ENCODE measurements at places on chromosomes 5 and 9.

DNA sequence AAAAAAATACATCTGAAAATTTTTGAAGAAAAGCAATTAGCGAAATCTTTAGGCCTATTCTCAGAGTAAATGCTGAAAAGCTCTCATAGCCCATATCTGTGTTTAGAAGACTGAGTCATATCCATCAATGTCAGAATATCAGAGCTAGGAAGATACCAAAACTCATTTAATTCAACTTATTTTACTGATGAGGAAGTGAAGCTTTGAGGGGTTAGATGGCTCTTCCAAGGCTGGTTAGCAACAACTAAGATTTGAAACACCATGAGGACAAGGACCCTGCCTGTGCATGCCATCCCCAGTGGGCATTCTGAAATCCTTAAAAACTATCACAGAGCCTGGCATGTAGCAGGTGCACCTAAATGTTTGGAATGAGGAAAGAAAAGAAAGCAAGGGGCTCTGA lies 2.5 kb downstream of the FREM1 start:
- no peak for DNase-seq

- DNase-seq: no peak
Measured at GRCh38 chr5:125883223-125883622, 540.0 kb upstream of the GRAMD2B start.

- DNase-seq: no peak
Measured at GRCh38 chr9:132541870-132542830, 40.3 kb upstream of the BARHL1 start.

- no peak for DNase-seq
Measured at GRCh38 chr5:118692811-118693342, 295.5 kb downstream of the DTWD2 start.

DNA sequence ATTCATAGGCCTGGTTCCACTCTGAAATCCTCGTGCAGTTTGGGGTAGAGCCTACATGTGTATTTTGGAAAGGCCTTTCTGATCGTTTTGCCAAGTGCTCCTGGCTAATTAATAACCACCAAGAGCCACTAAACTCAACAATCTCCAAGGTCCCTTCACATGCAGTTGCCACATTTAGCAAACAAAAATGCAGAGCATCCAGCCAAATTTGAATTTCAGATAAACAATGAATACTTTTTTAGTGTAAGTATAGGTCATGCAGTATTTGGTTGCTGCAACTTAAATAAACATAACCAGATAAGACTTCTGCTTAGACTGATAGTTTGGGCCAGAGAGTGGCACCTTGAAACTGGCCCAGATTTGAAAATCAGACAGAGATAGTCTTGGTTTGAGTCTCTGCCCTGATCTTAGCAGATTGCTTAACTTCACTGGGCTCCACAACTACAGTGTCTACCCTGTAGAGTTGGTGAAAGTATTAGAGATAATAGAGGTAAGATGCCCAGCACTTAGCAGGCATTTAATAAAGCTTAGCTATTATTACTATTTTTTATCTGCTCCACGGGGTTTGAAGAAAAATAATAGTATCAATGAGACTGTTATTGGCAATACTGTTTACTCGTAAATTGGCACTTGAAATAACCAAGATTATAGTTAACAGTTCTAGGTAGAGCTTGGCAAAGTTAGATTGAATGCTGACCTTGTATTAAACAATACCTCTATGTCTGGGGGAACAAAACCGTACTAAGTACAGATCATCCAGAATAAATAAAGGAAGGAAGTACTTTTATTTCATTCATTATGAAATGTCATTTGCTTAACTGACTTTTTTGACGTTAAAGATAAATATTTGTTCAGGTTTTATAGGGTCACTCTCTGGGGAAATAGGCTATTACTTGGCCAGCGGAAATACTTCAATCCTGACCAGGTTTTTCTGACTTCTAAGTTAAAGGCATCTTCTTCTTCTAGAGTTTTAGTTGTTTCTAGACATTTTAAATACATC lies 274.8 kb downstream of the DOCK8 start:
- no peak for DNase-seq

DNA sequence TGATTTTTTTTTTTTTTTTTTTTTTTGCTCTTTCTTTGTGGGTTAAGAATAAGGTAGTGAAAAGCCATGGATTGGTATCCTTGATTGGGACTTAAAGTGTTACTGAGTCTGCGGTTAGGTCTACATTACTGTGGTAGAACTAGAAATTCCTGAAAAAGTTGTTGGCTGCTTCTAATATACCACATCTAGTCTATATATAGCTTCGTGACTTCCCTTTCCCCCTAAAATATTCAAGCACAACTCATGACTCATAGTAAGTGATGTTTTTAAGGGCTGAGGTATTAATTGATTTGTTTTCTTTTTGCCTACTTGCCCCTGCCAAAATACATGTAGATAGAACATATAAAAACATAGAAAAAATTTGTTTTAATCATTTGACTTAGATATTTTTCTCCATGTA lies 247.6 kb downstream of the TMEM232 start:
- peak; percentile 98 for DNase-seq

DNA sequence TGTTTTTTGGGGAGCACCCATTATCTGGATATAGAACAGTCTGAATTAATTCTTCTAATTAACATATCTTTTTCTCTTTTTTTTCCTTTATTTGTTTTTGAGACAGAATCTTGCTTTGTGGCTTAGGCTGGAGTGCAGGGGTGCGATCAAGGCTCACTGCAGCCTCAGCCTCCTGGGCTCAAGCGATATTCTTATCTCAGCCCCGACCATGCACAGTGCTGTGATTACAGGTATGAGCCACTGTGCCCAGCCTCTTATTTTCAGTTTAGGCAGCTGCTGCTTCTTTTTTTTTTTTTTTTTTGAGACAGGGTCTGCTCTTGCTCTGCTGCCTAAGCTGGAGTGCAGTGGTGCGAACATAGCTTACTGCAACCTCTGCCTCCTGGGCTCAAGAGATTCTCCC lies 20.2 kb downstream of the UBE2R2 start:
- DNase-seq: no peak

DNA sequence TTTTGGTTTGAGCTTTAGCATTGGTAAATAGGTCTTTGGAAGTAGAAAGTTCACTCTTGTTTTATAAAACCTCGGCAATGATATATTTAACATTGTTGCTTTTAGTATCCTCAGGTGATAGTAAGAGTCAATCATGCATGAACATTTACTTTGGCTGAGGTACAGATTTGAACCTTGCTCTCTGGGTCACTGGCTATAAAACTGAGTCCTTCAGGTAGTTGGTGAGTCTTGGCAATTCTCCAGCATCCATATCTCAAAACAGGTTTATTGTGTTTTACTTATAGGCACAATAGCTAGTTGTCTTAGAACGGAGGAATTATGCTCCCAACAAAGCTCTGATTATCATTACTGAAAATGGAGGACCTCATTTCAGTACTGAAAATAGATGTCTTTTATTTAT lies 75.1 kb downstream of the MAT2B start:
- no peak for DNase-seq

- DNase-seq: peak; percentile 61
Measured at GRCh38 chr5:43425983-43426382, 13.8 kb upstream of the CCL28 start.

All from fibroblast of skin of right quadriceps (primary cell).